A549 treated with dexamethasone at 1 μM for 4 hours (cell line): ENCODE measurements at places on chromosomes 4 and X. TPM values are rescaled to one million over a fixed set of nuclear protein-coding genes. Genes with fewer than 3 reads are reported as not detected.

The SRPK3 gene
- 0.03 to 0.06 TPM (median 0.05 TPM) in 5 replicates for total RNA-seq

The CTAG1B gene
- total RNA-seq: not detected in 5 replicates

The SORCS2 gene
- total RNA-seq: 3.8 to 5.8 TPM (median 5.0 TPM) in 5 replicates

The ADAM29 gene
- not detected in 5 replicates for total RNA-seq

The SLC26A1 gene
- 0.12 to 0.26 TPM (median 0.18 TPM) in 5 replicates for total RNA-seq

The PPP1R3F gene
- total RNA-seq: 1.3 to 3.2 TPM (median 2.9 TPM) in 5 replicates

The CFAP299 gene
- total RNA-seq: not detected in 5 replicates

The ITIH6 gene
- 0.01 TPM in 1 of 5 replicates, not detected in the others for total RNA-seq

The CD38 gene
- total RNA-seq: 8.9 to 17.6 TPM (median 14.4 TPM) in 5 replicates
